CD4-positive, alpha-beta T cell treated with Interferon gamma for 1 hour (primary cell): ENCODE measurements at places on chromosomes 5 and 9.

GRCh38 chr9:14824481-14824880 is 85.7 kb downstream of the FREM1 start:
- no peak for DNase-seq

GRCh38 chr5:91742550-91742949 is 359.4 kb upstream of the ARRDC3 start:
- DNase-seq: no peak

GRCh38 chr9:86410281-86410680 is 56.1 kb upstream of the TUT7 start:
- DNase-seq: no peak

GRCh38 chr5:154086641-154087040 is 47.9 kb downstream of the MFAP3 start:
- no peak for DNase-seq

DNA sequence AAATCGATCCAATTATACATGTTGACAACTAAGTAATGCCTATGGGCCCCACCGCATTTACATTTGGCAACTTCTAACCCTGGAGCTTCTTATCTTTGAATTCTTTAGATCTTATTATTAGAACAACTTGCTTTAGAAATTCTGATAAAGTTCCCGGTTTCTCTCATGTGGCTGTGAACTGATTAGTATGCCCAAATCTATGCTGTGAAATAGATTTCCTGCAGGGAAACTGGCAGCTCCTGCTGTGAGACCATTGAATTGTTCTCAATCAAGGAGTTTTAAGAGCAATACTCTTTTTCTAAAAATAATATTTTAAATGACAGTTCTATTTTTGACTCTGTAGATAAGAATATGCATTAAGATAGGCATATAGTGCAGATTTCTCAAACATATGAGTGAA is 177.5 kb downstream of the GABRB2 start:
- DNase-seq: no peak

DNA sequence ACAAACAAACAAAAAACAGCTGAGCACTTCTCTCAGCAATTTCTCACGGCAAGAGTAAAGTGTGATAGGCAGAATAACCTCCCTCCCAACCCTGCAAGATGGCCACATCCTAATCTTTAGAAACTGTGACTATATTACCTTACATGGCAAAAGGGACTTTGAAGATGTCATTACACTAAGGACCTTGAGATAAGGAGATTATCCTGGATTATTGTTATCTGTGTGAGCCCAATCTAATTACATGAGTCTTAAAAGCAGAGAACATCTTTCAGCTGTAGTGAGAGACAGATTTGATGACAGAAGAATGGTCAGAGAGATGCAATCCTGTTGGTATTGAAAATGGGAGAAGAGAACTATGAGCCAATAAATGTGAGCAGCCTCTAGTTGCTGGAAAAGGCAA is 347.9 kb downstream of the CDH9 start:
- DNase-seq: no peak

GRCh38 chr5:55294935-55295334 is 12.6 kb downstream of the DHX29 start:
- no peak for DNase-seq

DNA sequence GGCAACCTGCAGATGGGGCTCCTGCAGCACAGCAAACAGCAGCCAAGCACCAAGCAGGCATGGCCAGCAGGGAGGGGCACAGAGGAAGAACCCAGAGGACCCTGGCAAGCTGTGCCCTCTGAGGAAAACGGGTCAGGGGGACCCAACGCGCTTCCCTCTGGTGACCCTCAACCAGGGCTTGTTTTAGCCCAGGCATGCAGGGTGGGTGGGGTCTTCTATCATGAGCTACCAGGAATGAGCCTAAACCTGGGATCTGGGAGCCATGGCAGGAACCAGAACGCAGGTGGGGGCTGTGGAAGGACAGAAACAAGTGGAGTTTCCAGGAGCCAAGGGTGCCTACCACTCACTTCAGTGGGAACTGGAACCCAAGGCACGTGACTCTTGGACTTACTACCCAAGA is 20.9 kb downstream of the IPPK start:
- DNase-seq: no peak

DNA sequence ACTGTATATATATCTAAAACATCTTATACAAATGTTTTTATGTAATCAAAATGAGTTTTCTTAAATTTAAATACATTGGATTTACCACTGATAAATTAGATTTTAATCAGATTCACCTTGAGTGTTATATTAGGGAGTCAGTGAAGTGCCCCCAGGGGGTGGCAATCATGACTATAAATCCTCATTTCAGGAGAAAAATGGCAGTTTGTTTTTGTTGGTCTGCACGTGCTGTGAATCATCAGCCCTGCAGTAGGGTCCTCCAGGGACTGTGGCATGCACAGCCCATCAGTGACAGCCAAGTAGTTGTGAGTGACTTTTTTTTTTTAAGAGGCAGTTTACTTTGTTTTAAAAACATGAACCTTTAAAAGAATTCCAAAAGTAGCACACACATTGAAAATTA is 65.2 kb downstream of the ZSWIM6 start:
- no peak for DNase-seq

DNA sequence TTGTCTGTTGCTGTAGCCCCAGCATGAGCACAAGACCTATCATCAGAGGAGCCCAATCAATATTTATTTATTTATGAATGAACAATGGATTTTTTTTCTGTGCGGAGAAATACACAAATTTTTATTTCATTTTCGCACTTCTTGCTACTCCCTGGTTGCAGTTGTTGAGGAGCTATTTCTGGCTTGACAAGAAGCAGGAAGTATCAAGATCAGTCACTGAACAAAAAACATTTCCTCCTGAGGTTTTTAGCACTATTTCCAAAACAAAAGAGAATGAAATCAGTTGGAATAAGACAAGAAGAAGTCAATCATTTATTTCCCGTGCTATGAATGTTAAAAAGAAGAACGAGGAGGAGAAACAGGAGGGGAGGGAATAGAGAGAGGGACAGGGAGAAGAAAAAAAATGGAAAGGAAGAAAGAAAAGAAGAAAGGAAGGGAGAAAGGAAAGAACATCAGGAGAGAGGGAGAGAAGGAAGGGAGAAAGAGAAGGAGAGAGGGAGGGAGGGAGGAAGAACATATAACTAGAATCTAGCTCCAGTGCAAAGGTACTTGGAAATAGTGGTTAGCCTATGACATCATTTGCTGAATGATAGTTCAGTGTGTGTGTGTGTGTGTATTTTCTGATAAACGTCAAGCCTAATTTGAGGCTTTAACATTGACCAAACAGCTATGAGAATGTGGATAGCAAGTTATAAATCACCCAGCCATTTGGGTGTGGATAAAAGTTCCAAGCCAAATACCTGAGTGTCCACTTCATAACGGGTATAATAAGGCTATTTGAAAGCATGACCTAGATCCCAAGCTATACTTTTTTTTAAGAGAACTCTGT is 586.0 kb downstream of the EBF1 start:
- no peak for DNase-seq

DNA sequence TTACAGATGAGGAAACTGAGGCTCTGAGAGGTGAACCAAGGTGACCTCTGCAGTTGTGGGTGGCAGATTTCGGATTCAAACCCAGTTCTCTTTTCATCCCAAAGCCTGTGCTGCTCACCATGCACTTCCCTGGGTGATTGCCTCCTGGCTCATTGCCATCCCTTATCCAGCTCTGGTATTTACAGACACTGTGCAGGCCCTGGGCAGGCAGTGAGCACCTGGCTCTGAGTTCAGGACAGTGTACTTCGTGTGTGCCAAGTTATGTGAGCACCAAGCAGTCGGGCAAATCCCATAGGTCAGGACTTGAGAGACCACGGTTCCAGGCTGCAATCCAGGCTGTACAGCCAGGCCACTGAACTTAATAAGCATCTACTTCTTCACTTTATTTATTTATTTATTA is 1.4 kb downstream of the LRSAM1 start:
- no peak for DNase-seq

DNA sequence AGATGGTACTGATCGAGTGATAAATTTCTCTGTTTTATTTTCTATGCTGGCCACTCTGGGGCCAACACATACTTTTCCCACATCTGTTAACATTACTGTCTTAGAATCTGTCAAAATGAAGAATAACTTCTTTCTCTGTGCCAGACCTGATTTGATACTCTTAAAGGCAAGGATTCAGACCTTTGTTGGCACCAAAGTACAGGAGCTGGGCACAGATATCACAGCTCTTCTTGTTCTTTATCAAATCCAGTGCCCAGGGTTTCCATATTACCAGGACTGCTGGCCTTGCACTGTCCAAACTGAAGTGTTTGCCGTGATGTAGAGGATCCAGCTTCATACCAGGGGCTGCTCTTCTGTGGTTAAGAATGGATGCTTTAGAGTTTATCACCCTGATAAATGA is 20.9 kb downstream of the ZNF474 start:
- no peak for DNase-seq

DNA sequence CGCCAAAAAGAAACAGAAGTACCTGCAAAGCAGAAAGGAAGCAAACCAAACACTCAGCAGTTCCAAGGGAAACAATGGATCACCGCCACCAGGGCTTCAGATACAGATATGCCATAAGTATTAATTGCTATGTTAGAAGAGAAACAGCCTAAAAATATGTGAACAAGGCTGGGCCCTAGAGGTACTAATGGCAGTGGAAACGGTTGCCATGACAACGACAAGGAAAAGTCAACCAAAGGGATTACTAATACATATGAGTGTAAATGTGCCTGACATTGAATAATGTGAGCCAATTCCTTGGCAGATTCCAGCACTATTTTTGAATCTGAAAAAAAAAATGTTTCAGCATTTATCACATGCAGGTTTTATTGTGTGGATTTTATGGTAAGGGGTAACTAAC is 75.0 kb downstream of the CAVIN4 start:
- DNase-seq: no peak

- DNase-seq: no peak
Measured at GRCh38 chr5:115844321-115844817, 2.6 kb downstream of the AP3S1 start.

DNA sequence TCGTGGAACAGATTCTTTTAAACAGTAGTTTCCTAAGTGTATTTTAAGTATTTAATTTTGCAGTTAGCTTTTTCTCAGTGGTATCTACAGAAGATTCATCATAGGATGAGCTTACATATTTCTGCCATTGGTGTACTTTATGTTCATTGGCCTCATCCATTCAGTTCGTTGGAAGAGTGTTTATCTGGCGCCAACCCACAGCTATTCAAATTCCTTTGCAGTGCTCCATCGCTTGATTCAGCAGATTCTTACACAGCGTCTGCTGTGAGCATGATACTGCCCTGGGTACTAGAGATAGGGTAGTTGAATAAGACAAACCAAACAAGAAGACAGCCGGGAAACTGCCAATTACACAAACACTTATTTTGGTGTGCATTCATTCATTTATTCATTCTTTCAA is 55.1 kb downstream of the NUP214 start:
- DNase-seq: no peak

- peak; percentile 66 for DNase-seq
Measured at GRCh38 chr9:98129451-98129881, 10.4 kb upstream of the TRIM14 start.

GRCh38 chr5:116415182-116415581 is 159.4 kb downstream of the SEMA6A start:
- no peak for DNase-seq

DNA sequence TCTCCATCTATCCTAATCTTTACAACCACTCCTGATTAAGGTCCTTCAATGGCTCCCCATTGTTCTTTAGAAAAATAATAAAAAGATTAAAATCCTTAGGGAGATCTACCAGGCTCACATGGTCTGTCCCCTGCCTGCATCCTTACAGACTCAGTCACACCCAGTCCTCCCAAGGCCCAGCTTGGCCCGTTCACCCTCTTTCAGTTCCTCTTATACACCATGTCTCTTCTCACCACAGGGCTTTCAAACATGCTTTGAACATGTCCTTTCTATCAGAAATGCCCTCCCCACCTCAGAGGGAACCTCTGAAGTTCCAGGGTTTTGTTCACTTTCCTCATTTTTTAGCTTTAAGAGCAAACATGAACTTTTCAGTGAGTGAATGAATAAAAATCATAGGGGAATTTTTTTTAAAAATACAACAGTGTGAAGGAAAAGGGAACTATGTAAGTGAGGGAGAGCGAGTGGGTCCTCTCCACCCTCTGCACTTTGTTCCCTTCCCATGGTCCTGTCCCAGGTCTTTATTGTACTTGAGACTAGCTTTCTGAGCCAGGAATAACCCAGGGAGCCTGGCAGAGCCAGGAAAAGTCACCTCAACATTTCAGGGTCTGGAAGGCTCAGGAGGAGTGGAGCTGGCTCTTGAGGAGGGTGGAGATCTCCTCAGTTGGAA is 55.3 kb downstream of the TRPC7 start:
- DNase-seq: no peak

DNA sequence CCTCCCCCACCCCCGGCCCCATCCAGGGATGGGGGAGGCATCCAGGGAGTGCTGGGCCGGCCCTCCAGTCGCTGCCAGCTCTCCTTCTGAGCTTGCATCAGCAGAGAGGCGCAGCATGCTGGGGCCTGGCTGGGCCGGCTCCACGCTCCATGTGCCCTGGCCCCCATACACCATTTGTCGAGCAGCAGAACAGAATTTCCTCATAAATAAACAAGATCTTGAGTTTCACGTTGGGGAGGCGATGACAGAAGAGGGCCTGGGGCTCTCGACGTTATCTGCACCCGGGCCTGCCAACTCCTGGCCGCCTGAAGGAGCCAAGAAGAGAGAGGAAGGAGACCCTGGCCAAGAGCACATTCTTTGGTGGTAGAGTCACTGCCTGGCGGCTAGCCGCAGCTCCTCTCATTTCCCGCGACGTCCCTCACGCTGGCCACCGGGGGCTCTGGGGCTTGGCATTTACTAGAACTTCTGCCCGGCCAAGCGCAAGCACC is 177.0 kb downstream of the FGF18 start:
- no peak for DNase-seq

GRCh38 chr9:106587042-106587441 is 275.9 kb upstream of the ZNF462 start:
- no peak for DNase-seq

DNA sequence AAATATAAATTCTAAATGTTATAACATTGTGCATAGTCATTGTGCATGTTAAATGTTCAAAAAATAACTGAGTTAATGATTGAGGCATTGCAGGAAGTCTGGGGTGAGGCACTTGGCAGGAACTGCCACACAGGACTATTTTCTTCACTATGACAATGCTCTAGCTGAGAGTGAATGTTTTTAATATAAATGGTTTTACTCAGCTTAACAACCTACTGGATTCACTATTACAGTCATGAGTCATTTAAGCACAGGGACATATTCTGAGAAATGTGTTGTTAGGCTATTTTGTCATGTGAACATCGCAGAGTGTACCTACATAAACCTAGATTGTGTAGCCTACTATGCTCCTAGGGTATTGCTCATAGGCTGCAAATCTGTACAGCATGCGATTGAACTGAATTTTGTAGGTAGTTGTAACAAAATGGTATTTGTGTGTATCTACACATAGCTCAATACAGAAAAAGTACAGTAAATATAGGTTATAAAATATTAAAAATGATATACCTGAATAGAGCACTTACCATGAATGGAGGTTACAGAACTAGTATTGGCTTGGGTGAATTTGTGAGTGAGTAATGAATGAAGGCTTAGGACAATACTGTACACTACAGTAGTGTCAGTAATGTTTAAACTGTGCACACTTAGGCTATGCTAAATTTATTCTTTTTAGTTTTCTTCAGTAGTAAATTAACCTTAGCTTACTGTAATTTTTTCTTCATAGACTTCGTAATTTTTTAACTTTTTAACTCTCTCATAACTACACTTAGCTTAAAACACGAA is 346.1 kb upstream of the PTGER4 start:
- DNase-seq: no peak
